Kidney (tissue), 22 donors: ENCODE measurements at places on chromosomes 2 and 18. TPM values are rescaled to one million over a fixed set of nuclear protein-coding genes. Genes with fewer than 3 reads are reported as not detected.

DNA sequence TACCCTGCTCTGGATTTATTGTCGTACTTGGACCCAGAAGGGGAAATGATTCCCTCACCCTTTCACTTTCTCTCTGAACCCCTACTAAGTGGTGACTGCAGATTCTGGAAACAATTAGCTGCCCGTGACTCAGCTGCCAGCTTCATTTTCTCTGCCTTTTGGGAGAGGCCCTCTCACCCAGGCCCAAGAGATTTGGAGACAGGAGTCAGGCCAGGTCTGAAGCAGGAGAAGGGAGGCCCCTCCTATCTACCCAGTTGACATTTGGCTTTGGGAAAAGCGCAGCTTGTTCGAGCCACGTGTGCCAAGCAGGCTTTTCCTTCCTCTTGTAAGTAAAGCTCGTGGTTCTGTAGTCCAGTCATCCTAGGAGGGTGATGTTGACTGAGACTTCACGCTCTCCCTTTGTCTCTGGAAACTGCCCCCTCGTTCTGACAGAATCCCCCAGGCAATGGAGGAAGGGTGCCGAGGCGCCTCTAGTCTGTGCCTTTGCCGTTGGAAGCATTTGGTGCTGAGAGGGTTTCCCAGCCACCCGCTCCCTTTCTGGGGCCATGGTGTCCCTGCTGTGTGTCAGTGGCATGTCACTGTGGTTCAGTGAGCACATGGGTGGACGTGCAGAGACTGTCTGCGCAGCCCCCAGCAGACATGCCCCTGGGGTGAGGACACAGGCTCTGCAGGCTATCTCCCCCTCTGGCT lies 8.6 kb downstream of the OXER1 start:
- DNase-seq: no peak

DNA sequence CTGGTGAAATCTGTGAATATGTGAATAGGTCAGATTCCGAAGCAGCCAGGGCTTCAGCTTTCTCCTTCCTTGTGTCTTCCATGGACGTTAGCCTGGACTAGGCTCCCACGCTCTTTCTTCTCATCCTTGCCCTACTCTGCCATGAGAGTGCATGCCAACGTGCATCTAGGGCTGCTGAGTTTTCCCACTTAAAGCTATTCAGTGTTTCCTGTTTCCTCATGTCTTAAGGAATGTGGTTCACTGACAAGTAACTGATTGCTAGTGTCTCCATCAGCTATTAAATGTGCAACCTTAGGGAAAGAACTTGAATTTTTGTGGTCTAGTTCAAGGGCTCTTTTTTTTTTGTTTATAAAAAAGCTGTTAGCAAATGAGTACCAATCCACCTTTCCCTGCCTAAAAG lies 642.3 kb upstream of the LINC00305 start:
- no peak for DNase-seq

DNA sequence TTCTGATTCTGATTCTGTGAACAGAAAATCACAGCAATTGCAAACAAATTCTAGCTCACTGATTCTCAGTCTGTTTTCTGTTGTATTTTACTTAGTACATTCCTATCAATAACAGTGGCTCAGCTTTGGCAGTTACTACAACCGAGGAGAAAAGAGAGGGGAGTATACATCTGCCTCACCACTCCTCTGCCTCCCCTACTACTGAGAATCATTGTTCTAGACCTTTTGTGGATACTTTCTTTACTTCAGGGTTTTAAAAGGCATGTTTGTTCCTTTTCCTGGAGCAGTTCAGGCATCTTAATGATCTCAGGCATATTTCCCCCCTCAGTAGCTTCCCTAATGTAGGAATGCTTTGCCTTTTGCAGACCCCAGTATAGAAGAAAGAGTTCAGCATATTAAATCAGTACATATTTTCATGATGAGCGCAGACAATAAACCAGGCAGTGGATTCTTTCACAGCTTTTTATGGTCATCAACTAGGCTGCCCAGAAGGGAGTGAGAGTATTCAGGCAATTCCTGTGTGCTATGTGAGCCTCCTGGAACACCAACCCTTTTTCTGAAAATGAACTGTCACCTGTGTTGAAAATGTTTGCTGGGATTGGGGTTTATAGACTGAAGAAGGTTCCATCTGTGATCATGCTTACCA lies 10.3 kb downstream of the STAMBP start:
- no peak for DNase-seq

DNA sequence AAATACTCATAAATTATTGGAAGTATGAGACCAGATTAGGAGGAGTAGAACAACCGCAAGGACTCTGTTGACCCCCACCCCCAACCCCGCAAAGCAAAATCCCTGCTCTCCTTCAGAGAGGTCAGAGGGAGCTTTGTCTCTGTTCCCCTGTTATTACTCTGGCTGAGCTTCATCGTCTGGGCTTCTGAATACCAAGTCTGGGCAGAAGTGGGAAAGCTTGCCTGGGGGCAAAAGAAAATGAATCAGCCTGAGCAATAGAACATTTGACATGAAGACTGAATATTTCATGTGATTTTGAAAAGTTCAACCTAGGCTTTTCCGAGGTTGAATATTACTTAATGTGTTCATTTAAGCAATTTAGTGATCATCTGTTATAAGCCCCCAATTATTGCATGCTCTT lies 114.6 kb upstream of the ARHGAP28 start:
- DNase-seq: no peak

DNA sequence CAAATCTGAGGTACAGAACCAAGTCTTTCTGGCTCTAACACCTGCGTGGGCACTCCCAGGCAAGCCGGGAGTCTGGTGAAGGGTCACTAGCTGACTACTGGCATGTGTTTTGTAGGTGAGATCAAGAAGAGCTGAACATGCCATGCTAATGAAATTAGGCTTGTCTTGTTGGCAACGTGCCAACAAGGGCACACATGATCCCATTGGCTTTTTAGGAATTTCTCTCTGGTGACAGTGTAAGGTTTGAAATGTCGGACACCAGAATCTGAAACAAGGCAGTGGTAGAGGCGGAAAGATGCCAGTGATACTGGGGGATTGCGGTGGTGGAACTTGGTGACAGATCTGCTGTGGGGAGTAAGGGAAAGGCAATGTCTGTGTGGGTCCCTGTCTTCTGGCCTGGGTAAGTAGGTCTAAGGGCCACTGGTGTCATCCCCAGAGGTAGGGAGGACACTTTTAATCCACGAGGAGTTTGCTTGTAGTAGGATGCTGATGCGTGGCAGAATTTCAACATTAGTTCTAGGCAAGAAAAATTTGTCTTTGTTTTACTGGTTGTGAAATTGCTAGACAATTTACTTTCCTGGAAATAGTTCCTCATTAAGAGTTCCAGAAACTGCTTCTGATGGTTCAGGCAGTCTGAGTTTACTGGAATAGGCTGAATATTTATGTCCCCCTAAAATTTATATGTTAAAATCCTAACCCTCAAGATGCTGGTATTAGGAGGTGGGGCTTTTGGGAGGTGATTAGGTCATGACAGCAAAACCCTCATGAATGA lies 52.6 kb upstream of the ACMSD start:
- DNase-seq: no peak

Gene SLC11A1
- total RNA-seq: 37.6 TPM

Gene CREG2
- total RNA-seq: 0.69 TPM

Gene G6PC2
- not detected for total RNA-seq

Gene KRTCAP3
- total RNA-seq: 32.1 TPM

Gene WIPF1
- total RNA-seq: 55.0 TPM

Gene SPATA3
- not detected for total RNA-seq
